ENCODE measurements at places on chromosomes 6 and 20. TPM values are rescaled to one million over a fixed set of nuclear protein-coding genes. Genes with fewer than 3 reads are reported as not detected.

The ELOVL2 gene
- total RNA-seq: 0.32 TPM

The HLA-DQB2 gene
- total RNA-seq: 0.66 TPM

The LY6G6C gene
- not detected for total RNA-seq

The TREML1 gene
- not detected for total RNA-seq

The BPIFB4 gene
- not detected for total RNA-seq

The WFDC10B gene
- total RNA-seq: not detected

The PEX6 gene
- total RNA-seq: 7.4 TPM

DNA sequence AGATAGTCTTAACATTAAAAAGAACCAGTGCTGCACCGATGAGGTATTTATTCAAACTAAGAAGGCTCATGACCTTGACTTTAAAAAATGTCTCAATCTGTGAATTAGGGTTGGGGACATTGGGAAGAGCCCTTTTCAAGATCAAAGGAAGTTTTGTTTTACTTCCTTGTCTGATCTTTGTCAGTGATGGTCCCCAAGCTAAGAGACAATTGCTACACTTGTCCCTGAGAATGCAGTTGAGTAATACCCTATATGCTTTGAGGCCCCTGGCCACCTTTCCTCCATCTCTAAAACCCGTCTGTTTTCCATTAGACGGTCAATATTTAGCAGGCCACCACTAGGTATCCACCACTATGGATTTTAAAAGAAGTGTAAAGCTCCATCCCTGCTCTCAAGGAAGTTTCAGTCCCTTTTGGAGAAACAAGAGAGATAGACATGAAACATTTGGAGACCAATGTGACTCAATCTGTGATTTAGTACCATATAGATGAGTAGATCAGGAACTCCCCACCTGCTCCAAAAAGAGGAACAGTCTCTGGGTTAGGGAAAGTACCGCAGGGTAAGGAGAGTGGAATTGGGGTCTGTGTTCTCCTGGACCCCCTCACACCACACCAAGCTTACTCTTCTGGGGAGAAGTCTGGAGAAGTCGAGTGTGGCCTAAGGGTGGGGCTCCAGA, 99.1 kb upstream of the ISM1 start:
- DNase-seq: no peak

DNA sequence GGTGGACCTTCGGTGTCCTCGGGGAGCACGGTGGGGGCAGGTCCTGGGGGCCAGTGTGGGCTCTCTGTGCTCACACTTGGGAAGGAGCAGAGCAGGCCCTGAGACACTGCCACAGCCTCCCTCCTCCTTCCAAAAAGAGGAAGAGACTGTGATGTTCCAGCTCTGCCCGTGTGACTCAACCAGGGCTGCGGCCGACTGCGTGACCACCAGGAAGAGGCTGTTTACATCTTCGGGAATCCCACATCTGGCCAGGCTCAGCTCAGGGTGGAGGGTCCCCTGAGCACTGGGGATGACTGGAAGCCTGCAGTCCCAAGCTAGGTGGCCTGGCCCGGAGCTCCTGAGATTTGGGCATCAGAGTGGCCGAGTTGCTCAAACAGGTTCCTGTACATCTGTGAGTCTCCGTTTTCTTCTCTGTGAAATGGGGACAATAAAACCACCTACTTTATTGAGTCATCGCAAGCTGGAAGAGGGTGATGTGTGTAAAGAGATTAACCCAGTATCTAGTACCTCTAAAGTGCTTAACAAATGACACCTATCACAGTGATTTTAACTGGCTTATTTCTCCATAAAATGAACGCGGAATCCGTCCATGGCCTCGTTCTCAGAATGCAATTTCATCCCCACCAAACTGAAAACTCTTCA, 242.1 kb downstream of the DLL1 start:
- no peak for DNase-seq

DNA sequence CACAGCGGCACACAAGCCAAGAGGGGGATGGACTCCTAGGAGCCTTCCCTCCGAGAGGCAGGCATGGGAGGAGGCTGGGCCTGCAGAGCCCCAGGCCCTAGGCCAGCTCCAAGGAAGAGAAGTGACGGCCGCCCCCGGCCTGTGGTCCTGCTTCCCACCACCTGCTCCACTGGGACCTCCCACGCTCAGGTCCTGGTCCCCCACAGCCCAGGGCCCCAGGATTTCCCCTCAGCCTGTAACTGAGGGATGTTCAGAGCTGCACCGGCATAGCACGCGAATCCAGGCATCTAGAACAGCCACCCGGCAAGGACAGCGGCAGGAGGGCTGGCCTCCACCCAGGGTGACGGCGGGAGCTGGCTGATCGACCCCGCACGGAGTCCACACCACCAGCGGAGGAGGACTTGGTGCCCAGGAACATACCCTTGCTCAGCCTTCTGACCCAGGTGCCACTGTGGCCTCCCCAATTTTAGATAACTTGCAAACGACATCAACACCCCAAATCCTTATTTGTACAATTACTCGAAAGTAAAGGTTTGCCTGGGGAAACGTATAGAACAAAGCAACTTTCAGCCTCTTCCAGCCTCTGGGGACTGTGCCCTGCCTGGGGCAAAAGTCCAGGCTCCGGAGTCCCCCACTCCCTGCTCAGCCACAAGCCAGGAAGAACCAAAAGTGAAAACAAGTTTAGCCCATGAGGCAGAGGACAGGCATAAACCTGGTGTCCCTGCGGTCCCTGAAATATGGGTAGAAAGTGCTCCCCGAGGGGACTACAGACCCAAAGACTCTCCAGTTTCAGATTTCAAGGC, 3.5 kb downstream of the GATA5 start:
- DNase-seq: no peak

DNA sequence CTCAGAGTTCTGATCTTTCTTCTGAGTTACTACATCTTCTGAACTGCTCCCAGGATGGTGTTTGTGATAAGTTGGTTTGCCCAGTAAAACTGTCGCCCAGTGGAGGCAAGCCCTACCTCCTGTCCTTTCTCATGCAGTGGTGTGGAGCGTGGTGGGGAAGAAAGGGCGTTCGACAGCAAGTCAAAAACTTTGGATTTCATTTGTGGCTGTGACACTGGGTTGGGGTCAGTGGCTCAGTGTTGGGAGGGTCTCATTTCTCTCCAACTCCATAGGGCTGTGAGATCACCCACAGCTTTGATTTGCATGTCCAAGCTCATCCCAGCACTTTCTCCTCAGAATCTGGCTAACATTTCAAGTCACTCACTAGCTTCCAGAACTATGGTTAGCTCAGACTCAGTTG, 17.5 kb upstream of the SLC22A2 start:
- DNase-seq: no peak

GRCh38 chr6:148758492-148758891, 11.7 kb downstream of the UST start:
- DNase-seq: peak; percentile 18

DNA sequence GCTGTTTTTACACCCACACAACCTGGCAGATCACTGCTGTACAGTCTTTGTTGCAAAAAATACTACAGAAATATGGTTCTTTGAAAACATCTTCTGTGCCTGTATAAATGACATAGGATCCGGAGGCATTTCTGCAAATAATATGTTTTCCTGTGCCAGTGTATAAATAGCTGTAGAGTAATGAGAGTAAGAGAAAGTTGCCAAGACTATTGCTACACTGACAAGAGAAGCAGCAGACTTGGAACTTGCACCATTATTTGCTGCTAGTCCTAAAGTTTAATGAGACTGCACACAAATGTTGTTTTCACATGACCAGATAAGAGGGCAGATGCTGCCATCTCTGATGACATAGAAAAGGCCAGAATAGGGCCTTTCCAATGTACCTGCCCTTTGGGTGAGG, 50.0 kb upstream of the DTNBP1 start:
- DNase-seq: no peak

DNA sequence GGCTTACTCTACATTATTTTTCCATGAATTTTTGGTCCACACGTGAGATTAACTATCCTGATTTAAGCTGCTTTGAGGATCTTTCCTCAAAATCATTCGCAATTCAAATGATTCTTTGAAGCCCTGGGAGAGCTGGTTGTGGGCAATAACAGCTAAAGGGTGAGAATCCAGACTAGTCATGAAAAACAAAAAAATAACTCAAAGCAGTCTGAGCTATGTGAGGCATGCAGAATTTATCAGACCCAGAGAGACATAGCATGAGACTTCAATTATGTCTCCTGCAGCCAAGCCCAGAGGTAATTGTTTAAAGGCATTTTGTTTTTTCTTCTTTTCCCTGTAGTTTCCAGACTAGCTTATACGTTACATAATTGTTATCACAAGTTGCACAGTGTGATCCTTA, 517.3 kb upstream of the PTCHD4 start:
- DNase-seq: no peak

DNA sequence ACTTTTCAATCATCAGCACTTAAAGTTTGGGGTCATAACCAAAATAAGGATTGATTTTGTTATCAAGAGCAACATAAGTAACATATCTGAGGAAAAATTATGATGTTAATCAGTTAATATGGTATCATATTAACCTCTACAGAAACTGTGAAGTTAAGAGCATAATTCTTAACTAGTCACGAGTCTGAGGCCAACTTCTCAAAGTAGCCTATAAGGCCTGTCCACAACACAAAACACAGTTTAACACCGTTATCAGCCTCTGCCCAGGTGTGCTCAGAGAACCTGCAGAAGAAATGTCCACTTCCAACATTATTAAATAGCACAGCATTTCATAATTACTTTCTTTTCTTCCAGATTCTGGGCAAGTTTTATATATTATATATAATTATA, 1.1 kb downstream of the STX7 start:
- DNase-seq: no peak

- DNase-seq: peak; percentile 17
Observed at GRCh38 chr6:121435444-121436069, at the start of gene GJA1. GJA1 (plus strand) TSS chr6:121435646; CDS start chr6:121446848, 11,202 bp downstream.

DNA sequence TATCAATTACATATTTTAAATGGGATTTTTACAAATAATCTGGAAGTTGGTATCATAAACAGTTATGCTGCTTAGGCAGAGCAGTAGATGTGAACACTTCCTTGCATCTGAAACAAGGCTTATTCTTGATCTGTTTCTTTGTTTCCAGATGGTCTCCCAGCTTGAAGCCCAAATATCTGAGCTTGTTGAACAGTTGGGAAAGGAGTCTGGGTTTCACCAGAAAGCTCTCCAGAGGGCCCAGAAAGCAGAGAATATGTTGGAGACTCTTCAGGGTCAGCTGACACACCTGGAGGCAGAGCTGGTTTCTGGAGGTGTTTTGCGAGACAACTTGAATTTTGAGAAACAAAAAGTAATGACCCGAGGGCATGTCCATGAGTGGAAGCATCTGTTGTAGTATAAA, 91.9 kb downstream of the CCDC170 start:
- no peak for DNase-seq

DNA sequence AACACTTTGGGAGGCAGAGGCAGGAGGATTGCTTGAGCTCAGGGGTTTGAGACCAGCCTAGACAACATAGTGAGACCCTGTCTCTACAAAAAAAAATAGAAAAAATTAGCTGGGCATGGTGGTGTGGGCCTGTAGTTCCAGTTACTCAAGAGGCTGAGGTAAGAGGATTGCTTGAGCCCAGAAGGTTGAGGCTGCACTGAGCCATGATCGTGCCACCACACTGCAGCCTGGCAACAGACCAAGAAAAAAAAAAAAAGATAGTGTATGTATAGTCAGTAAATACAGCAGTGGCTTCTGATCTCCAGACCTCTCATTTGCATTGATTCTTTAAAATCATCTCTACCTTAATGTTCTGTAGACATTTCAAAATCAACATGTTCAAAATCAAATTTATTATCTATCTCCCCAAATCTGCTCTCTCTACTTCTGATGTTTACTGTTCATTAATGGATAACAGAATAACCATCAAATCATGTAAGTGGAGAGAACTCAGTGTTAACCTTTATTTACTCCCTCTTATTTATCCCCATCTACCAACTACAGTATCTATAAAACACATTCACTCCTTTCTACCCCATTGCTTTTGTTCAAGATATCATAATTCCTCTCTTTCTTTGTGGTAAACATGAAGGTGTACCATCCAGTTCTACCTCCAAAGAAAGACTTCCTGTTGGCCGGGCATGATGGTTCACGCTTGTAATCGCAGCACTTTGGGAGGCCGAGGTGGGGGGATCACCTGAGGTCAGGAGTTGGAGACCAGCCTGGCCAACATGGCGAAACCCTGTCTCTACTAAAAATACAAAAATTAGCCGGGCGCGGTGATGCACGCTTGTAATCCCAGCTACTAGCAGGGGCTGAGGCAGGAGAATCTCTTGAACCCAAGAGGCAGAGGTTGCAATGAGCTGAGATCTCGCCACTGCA, 7.7 kb downstream of the PROCR start:
- no peak for DNase-seq

DNA sequence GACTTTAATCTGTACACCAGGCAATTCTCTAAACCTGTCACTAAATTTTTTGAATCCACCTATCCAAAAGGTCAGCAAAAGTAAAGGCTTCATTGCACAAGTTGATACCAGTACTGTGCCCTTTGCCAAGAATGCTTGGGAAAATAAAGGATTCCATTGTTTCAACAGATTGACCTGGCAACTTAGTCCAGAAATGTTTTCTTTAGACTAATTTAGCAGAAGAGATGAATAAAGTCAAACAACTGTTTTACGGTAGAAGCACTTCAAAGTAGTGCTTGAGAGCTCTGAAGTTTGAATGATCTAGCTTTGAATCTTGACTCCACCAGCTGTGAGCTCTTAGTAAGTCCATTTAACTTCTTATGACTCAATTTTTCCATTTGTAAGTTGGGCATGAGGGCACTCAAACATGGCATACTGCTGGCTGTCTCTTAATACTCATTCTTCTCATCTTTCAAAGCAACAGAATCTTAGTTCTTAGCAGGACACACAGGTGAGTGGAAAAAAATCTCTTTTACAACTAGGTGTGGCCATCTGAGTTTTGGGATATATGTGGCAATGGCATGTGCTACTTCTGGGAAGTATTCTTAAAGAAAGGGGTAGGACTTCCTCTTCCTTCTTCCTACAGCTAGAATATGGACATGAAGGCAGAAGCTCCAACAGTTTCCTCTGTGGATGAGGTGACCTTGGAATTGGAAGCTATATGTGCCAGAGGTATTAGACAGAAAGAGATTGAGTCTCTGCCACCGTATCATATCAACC, 55.9 kb upstream of the LOC128125822 start:
- DNase-seq: no peak

GRCh38 chr20:20528861-20529260, 161.0 kb downstream of the INSM1 start:
- no peak for DNase-seq

DNA sequence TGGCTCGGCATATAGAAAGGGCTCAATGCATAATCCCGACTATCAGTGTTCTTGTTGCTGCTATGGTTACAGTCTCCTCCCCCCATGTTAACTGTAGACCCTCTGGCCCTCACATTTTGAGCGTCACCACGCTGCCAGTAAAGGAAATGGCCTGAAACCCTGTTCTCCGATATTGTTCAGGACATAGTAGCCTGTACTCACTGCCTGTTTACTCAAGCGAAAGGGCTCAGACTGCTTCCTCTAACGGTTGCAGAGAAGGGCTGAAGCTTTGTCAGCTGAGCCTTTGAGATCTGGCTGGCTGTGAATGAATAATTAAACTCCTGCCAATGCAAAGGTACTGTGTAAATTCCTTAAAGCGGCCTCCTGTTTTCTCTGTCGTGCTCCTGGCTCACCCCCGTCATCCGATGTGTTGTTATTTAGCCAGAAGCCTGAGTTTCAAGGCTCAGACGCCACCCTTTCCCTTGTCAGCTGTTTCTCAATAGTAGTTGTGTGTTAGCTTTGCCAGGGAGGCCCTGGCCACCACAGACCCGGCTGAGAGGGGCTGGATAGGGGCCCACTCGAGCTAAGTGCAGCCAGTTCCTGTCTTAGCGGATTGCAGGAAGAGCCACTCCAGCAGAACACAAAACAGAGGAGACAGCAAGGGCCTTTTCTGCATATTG, 31.2 kb upstream of the RALGAPA2 start:
- peak; percentile 69 for DNase-seq

GRCh38 chr6:144335914-144336313, 50.8 kb downstream of the UTRN start:
- DNase-seq: no peak
